ENCODE measurements at places on chromosomes 4 and X. TPM values are rescaled to one million over a fixed set of nuclear protein-coding genes. Genes with fewer than 3 reads are reported as not detected.

Gene CCNB3
- under 0.01 TPM for total RNA-seq

Gene PAGE1
- not detected for total RNA-seq

Gene LRIT3
- total RNA-seq: 0.21 TPM

Gene RHOXF2B
- not detected for total RNA-seq

Gene SOWAHD
- 0.43 TPM for total RNA-seq

Gene ARAP2
- 64.2 TPM for total RNA-seq

Gene MECP2
- total RNA-seq: 16.4 TPM

Gene C4orf50
- total RNA-seq: not detected

Gene FAM90A26
- total RNA-seq: not detected

Gene UGT2B7
- total RNA-seq: 27.7 TPM

Gene SSX3
- total RNA-seq: not detected

Gene CENPE
- total RNA-seq: 0.43 TPM

Gene STARD8
- total RNA-seq: under 0.01 TPM

Gene SYTL4
- 1.9 TPM for total RNA-seq

Gene SULT1B1
- not detected for total RNA-seq

Gene MID2
- 31.5 TPM for total RNA-seq

Gene REPS2
- total RNA-seq: 1.3 TPM

Gene KLHL13
- total RNA-seq: 2.3 TPM

Gene MSANTD1
- 0.21 TPM for total RNA-seq

Gene FAM50A
- total RNA-seq: 60.5 TPM

Gene DMP1
- not detected for total RNA-seq

Gene BMP15
- not detected for total RNA-seq

Gene VSIG4
- not detected for total RNA-seq

Gene PRIMPOL
- total RNA-seq: 8.5 TPM

Gene NUDT11
- total RNA-seq: 9.6 TPM

Gene TRIML2
- not detected for total RNA-seq

Gene FAM193A
- total RNA-seq: 5.1 TPM

Gene LGI2
- total RNA-seq: not detected

Data from tracheal epithelial cell (primary cell).